ENCODE measurements at places on chromosomes 5 and 9.

GRCh38 chr5:75054134-75054930, 2.0 kb upstream of the GCNT4 start:
- peak; percentile 62 for DNase-seq

GRCh38 chr9:129150122-129150521, 27.9 kb downstream of the IER5L start:
- no peak for DNase-seq

DNA sequence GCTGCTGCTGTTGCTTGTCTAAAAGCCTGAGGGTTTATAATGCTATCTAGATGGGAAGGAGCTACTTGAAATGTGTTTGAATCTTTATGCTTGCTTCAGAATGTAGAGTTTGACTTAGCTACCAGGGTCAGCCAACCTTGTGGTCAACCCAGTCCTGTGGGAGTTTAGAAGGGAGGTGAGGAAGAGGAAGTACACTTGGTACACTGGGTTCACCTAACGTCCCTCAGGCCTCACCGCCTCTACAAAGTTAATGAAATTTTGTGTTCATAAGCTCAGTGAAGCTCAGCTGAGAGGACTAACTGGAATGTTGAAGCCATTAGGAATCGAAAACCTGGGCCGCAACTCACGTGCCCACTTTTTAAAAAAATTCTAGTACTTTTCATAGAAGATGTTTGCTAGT, 10.7 kb downstream of the IQGAP2 start:
- no peak for DNase-seq

DNA sequence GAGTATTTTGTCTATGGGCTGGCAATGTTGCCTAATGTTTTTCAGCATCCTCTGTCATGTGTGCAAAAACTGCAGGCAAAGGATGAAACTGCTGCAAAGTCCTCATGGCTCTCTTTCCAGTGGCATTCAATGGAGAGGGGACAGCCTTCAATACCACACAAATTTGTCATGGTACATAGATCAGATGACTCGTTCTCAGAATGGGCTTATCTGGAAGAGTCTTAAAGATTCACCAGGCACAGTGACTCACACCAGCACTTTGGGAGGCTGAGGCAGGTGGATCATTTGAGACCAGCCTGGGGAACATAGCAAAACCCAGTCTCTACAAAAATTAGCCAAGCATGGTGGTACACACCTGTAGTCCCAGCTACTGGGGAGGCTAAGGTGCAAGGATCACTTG, 5.3 kb downstream of the CDKN2AIPNL start:
- DNase-seq = peak; percentile 22

DNA sequence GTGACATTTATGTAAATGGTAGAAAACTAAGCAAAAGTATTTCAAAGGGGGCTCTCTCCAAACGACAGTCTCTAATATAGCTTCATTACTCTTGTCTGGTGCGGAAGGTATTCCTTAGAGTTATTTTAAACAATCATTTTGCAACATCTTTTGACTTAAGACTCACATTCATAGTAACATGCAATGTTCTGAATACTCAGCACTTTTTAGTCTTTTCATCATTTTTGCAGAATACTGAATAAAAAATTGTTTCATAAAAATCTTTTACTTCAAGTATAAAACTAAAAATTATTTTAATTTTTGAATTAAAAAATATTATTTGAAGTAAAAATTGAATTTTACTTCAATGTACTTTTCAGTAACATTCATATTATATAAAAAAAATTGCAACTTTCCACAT, 321.1 kb downstream of the PLK2 start:
- DNase-seq = no peak

DNA sequence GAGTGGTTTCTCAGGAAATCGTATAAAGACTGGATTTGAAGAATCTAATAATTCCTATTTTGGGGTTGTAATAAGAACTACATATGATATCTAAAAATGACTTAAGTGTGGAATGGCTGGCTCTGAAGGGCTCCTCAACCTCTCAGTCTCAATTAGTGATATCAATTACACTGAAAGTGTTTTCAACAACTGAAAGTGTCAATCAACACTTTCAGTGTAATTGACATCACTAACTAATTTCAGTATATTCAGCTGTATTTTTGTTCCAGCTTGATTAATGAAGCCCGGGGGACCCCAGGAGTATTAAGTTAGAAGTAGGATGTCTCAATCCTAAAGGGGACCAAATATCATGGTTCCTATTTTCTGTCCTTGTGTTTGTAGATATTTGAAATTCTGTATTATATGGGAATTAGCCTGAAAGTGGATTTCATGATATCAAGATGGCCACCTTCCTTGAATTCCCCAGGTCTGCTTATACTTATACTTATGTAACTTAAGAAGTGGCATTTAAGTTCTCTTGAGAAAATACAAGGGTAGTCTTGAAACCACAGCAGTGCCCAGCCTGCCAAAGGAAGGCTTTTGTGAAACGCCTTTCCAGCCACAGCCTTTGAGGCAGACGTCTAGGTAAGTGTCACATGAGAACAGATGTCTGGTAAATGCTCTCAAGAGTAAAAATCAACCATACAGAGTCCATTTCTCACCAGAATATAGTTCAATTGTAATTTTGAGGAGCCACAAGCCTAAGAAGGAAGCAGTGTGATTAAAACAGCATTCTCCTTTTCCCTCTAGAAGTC, 4.6 kb downstream of the BASP1 start:
- DNase-seq = peak; percentile 20

GRCh38 chr5:132641841-132642240, 16.1 kb upstream of the IL13 start:
- no peak for DNase-seq

GRCh38 chr5:142222866-142223558, 101.8 kb downstream of the SPRY4 start:
- no peak for DNase-seq

DNA sequence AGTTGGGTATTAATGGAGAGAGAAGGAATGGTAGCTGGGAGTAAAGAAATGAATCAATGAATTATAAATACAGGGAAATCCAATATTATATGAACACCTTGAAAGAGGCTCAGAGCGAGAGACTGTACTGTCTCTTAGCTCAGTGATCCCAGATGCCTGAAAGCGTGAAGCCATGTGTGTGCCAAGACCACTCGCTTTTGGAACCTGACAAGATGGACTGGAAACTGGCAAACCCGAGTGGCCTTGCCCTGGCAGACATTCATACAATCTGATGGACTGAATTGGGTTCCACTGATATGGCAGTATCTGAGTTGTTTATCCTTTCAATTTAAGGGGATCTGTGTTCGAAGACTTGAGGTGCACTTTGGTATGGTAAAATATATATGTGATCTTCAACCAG, 170.3 kb downstream of the ERCC6L2 start:
- DNase-seq = no peak

DNA sequence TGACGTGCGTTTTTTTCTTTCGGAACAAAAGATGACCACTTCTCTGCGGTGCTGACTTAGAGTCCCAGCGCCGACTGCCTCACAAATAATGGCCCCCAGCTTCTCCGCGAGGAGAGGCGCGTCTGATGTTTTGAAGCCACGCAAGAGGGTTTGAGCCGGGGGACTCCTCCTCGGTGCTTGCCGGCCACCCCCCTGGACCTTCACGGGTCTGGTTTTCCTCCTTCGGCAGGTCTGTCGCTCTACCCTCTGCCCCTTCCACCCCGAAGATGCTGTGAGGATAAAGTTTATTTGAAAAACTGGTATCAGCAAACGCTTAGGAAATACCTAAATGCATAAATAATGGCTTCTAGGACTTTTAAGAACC, 584 bp downstream of the USP20 start:
- peak; percentile 19 for DNase-seq

DNA sequence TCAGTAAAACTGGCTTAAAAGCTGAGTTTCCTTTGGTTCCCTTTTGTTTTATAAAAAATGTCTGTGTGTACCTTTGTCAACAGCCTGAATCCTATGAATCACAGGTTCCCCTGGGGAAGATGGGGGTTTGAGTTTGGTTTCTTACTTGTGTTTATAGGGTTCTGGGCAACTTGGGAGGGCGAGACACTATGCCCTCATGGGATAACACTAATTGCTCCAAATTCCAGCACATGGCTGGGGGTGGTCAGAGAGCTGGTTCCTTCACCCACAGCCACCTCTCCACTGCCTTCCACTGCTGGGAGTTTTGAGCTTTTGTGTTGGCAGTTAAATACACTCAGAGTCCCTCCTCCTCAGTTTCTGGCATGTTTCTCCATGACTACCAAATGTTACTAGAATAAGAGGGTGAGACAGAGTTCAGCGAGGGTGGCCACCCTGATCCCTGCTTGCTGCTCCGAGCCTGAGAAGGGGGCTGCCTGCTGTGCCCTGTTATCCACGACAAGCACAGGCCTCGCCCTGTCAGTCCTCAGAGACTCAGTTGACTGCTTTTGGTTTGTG, 83.0 kb upstream of the EPB41L4B start:
- DNase-seq = peak; percentile 31

- no peak for DNase-seq
Measured at GRCh38 chr9:133203506-133204075, 5.5 kb downstream of the OBP2B start.

GRCh38 chr5:180399401-180400215, 46.5 kb upstream of the GFPT2 start:
- no peak for DNase-seq

GRCh38 chr5:72541501-72542225, 34.5 kb upstream of the ZNF366 start:
- no peak for DNase-seq

GRCh38 chr5:116652903-116653302, 78.3 kb upstream of the SEMA6A start:
- peak; percentile 13 for DNase-seq

DNA sequence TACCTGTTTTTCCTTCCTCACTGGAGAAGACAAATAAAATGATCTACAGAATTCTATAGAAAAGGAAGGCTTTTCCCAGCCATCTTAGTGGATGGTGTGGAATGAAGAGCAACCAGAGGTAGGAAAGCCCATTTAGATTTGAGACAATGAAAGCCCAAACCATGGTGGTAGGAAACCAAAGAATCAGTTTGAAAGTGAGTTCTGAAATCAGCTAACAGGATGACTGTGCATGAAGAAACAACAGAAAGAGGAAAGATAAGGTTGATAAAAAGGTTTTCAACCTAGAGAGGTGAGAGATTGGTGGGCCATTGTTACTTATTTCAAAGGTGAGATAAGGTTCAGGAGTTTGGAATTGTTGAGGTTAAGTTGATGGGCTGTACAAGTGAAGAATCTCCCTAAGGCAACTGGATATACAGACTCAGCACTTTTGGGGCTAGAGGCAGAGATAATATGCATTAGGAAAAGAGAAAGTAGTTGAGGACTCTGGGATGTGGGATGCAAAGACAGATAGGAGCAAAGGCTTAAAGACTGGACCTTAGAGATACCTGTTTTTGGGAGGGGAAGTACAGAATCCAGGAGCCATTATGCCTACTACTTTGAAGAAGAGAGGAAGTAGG, 2.4 kb downstream of the CHMP5 start:
- no peak for DNase-seq

- peak; percentile 40 for DNase-seq
Measured at GRCh38 chr5:147168578-147169327, 66.1 kb upstream of the STK32A start.

- DNase-seq = peak; percentile 39
Measured at GRCh38 chr9:111691672-111692329, 30.4 kb downstream of the GNG10 start.

DNA sequence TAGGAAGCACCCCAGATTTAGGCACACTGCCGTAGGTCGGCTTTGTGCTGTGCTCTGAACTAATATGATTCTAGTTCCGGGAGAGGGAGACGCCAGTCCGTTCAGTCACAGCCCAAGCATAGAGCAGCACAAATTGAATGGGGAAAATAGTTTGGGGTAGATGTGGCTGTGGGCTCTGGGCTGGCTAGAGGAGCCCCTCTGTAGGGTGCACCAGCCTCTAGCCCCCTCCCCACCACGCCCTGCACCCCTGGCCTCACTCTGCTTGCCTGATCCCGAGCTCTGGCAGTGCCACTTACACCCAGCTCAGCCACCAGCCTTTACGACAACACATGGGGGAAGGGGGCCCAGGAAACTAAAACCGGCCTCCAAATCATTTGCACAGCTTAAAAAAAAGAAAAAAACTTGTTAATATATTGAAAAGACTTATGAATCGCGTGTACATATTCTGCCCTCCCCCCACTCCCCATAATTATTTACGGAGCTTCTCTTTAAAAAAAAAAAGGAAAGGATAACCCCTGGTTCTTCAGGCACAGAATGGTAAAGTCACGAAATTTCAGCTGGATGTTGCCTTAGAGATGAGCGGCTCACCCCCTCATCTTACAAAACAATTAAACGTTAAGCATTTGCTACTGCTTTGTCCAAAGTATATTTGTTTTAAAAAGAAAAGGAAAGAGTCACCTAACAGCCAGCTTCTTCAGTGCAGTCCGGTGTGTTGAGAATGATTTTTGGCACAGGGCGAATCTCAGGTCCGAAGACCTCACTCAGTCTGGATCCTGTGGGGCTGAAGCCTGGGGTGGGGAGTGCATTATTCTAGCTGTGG, 3.5 kb downstream of the LMX1B start:
- DNase-seq = no peak

GRCh38 chr5:56066931-56067450, 72.2 kb upstream of the IL6ST start:
- no peak for DNase-seq

GRCh38 chr5:103060424-103060954, 59.4 kb downstream of the GIN1 start:
- DNase-seq = no peak

GRCh38 chr5:82290908-82291307, 12.8 kb upstream of the RPS23 start:
- no peak for DNase-seq

DNA sequence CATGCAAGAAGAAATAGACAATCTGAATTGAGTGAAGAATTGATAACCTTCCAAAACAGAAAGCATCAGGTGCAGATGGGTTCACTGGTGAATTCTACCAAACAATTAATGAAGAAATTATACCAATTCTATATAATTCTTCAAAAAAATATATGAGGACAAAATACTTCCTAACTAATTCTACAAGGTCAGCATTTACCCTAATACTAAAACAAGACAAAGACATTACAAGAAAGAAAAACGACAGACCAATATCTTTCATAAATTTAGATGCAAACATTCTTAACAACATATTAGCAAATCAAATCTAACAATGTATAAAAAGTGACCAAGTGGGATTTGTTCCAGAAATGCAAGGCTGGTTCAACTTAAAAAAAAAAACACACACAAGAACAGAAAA, 183.9 kb downstream of the BARX1 start:
- no peak for DNase-seq

GRCh38 chr5:26518065-26518464, 520.3 kb downstream of the CDH9 start:
- no peak for DNase-seq

- no peak for DNase-seq
Measured at GRCh38 chr5:78562001-78562400, 86.6 kb downstream of the LHFPL2 start.

DNA sequence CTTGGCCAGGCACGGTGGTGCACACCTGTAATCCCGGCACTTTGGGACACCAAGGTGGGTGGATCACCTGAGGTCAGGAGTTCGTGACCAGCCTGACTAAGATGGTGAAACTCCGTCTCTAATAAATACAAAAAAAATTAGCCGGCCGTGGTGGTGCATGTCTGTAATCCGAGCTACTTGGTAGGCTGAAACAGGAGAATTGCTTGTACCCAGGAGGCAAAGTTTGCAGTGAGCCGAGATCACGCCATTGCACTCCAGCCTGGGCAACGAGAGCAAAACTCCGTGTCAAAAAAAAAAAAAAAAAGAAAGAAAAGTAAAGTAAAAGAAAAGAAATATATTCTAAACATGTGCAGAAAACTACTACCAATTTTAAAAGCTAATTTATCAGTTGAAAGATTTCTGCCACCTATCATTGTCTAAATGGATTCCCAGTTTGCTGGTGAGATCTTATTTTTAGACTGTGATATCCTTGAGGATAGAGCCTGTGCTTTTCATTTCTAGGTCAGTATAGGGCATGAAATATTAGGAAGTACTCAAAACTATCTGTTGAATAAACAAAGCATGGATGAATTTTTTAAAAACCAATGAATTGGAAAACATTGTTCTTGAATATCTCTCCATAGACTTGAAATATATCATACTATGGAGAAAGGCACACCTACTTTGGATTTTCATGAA, 86.9 kb downstream of the NFIB start:
- no peak for DNase-seq
